ENCODE measurements at places on chromosomes 11 and 22.

GRCh38 chr22:24584166-24584790, 8.6 kb downstream of the LRRC75B start:
- DNase-seq: no peak

GRCh38 chr22:20138417-20138738, 6.8 kb downstream of the ZDHHC8 start:
- DNase-seq: no peak

GRCh38 chr11:104736502-104736901, 161.8 kb downstream of the CASP12 start:
- no peak for DNase-seq

GRCh38 chr11:19844806-19845205, 132.2 kb downstream of the NAV2 start:
- peak; percentile 90 for DNase-seq

DNA sequence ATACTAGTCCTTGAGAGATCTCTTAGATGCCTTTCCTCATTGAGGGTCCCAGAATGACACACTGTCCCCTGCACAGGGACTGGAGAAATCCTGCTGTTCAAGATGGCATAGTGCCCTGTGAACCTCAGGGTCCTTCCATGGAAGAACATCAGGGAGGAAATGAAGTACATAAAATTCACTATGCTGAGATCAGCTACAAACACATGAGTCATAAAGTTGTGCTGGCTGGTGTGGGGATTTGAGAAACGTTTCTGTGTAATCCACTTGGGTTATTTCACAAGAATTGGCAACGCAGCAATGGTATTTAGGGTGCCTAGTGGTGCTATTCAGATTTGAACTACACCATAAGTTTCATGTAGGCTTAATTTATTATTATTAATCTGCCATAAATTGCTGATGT, 174.4 kb downstream of the MAML2 start:
- DNase-seq: no peak

GRCh38 chr22:46077669-46078099, 72.6 kb upstream of the PPARA start:
- no peak for DNase-seq

DNA sequence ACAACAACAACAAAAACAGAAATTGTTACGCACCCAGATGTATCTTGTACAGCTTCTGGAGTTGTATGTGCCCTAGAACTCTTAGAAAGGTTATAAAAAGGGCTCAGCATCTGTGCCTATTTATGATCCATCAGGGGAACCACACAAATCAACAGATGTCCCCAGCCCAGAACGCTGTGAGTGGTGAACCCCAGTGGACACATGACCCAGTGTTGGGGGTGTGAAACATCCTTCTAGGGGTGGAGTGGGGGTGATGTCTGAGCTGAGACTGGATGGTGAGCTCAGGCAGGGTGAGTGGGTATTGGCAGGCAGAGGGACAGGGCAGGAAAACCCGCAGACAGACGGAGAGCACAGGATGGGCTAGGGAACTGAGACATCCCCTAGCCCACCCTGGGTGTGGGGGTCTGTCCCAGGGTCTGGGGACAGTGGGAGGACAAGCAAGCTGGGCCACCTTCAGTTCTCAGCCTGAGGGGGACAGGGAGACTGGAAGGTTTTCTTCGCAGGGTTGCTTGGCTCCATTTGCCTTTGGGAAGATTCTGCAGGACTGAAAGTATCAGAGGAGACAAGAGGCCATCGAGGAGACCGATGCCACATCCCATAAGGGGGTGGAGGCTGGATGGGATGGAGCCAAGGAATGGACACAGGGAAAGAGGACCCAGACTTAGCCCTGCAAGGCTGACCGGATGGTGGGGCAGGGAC, 5.8 kb upstream of the EMID1 start:
- no peak for DNase-seq

DNA sequence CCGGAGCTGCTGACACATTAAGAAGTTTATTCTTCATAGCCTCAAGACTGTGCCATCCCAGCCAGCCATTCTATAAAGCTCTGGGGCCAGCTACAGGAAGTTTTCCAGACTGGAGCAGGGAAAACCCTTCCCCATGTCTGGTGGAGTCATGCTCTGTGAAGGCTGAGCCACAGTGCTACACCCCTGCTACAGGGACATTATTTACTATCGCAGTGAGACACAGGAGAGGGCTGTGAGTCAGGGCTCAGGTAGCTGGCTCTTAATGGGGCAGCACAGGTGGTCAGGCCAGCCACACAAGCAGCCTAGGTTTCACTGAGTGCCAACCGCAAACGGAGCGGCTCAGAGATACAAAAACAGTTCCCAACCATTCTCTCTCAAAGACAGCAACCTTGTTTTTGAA, 12.1 kb downstream of the HPS4 start:
- no peak for DNase-seq

GRCh38 chr22:40709752-40710413, 30.6 kb downstream of the MCHR1 start:
- DNase-seq: no peak

GRCh38 chr11:75428281-75428724, 4.7 kb downstream of the KLHL35 start:
- DNase-seq: peak; percentile 97

Measured in NCI-H526 (cell line).